Putamen (tissue), 1 donor: ENCODE measurements at places on chromosomes 4 and X.
A peak's percentile ranks its signal among the peaks of the same experiment; 100 is the strongest.

DNA sequence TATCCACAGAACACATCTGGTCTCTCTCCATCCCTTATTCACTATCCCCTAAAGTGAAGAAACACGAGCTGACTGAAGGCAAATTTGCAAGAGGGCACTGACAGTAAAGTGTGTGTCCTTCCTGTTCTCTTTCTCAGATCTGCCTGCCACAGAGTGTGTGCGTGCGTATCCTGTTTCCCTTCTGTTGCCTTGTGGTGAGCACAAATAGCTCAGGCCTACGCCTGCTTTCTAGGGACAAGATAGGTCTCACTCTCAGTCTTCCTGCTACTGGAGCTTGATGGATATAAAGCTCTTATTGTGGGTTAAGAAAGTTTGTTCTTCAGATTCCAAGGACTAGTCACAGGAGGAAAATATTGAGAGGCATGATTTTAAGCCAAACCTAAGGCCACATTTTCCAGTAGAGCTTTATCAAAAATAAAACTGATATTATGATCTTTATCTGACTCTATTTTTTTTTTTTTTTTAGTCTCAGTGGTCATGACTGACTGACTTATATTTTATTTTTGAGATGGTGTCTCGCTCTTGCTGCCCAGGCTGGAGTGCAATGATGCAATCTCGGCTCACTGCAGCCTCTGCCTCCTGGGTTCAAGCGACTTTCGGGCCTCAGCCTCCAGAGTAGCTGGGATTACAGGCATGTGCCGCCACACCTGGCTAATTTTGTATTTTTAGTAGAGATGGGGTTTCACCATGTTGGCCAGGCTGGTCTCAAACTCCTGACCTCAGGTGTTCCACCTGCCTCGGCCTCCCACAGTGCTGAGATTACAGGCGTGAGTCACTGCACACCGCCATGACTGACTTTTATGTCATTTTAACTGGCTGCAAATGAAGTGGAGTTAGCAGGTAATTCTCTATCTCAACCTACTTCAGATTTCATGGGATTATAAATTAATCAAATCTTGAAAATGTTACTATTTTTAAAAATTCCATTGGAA is 140.3 kb upstream of the SH3RF1 start:
- no peak for DNase-seq

DNA sequence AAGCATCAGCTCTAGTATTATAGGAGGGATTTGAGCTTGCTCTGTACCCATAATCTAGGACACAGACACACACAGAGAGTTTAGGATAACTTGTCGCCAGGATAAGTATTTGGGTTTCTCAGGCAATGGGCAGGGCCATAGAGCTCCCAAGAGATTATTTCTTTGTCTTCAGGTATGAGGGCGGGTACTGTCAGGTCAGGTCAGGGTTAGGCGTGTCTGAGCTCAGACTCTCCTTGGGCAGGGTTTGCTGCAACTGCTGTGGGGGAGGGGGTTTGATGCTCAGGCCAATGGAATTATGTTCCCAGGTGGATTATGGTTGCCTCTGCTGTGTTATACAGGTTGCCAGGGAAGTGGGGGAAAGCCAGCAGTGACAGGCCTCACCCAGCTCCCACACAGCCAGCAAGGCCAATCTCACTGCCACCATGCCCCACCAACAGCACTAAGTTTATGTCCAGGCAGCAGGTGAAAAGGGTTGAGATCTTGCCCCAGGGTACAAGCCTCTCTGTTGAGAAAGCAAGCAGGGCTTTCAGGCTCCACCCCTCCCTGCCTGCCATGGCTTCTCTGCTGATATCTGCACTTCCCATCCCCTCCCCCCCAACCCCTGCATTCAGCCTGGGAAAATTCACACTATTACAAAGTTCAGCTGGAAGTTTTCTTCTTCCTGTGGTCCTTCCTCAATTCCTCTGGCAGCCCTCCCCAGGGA is 101.3 kb downstream of the RRAGB start:
- no peak for DNase-seq

- DNase-seq, result no peak
Measured at GRCh38 chr4:173178144-173178543, 9.5 kb downstream of the GALNT7 start.

- DNase-seq, result no peak
Measured at GRCh38 chr4:28654618-28655017, 1794.0 kb downstream of the STIM2 start.

DNA sequence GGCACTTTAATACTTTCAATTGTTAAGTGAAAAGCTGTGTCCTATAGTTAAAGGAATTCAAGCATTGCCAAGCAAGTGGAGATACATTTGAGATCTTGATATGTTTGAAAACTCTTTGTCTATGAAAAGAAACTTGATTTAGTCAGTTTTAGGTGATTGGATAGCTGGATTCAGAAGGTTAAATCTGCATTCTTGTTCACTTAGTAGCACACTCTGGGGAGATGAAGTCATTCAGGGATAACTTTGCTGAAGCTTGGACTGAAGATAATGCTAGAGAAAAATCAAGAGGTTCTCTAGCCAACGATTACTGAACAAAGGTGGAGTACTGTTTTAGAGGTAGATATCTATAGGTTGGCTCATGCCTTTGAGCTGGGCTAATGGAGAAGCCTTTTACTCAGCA is 90.6 kb downstream of the DCAF8L2 start:
- no peak for DNase-seq

- DNase-seq, result no peak
Measured at GRCh38 chrX:22196149-22196548, 76.6 kb upstream of the CBLL2 start.

- DNase-seq, result no peak
Measured at GRCh38 chrX:107831071-107831730, 5.5 kb downstream of the MID2 start.

- no peak for DNase-seq
Measured at GRCh38 chrX:74277320-74277719, 26.7 kb upstream of the ZCCHC13 start.

- no peak for DNase-seq
Measured at GRCh38 chr4:83552924-83553323, 17.0 kb downstream of the GPAT3 start.

- no peak for DNase-seq
Measured at GRCh38 chr4:123043013-123043412, 120.6 kb upstream of the NUDT6 start.

DNA sequence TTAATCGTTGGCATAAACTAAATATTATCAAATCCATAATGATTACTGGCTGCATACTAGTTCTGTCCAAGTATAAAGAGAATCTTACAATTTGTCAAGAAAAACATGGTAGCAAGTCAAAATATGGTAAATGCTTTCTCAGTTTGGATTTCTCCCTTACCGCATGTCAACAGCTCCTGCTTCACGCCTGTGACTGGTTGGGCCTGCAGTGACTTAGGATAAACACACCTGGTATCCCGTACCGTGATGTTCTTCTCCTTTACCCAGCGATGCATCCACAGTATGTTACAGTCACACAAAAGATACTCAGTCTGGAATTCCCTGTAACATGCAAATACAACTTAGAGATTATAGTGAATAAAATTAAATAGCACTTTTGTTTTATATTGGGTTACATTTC is 71.1 kb downstream of the ADGRA3 start:
- DNase-seq, result no peak

GRCh38 chrX:41827886-41828285 is 95.5 kb downstream of the CASK start:
- no peak for DNase-seq

- DNase-seq, result no peak
Measured at GRCh38 chrX:124238268-124238667, 94.2 kb upstream of the TEX13D start.

- peak; percentile 24 for DNase-seq
Measured at GRCh38 chr4:94621491-94622080, 136.2 kb upstream of the BMPR1B start.

DNA sequence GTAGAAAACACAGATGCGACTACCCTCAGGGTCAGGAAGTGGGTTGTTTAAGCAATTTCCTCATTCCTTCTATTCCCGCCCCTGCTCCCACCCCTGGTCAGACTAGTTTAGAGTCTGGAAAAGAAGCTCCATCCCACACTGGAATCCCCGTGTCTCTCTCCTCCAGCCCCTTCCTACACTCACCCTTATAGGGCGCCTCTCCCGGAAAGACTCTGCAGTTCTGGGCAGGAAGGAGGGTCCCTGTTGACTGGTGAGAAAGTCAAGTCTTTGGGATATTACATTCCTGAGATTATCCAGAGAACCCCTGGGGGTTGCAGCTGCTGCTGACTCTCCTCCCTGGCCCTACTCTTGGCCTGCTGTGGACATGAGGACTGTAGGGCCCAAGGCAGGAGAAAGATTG is 11.9 kb downstream of the STARD8 start:
- no peak for DNase-seq
